RWPE1 (cell line): ENCODE measurements at places on chromosomes 12 and 14.
A peak's percentile ranks its signal among the peaks of the same experiment; 100 is the strongest.

- peak; percentile 3 for DNase-seq
Observed at GRCh38 chr12:89346741-89347324, 5.5 kb downstream of the DUSP6 start.

DNA sequence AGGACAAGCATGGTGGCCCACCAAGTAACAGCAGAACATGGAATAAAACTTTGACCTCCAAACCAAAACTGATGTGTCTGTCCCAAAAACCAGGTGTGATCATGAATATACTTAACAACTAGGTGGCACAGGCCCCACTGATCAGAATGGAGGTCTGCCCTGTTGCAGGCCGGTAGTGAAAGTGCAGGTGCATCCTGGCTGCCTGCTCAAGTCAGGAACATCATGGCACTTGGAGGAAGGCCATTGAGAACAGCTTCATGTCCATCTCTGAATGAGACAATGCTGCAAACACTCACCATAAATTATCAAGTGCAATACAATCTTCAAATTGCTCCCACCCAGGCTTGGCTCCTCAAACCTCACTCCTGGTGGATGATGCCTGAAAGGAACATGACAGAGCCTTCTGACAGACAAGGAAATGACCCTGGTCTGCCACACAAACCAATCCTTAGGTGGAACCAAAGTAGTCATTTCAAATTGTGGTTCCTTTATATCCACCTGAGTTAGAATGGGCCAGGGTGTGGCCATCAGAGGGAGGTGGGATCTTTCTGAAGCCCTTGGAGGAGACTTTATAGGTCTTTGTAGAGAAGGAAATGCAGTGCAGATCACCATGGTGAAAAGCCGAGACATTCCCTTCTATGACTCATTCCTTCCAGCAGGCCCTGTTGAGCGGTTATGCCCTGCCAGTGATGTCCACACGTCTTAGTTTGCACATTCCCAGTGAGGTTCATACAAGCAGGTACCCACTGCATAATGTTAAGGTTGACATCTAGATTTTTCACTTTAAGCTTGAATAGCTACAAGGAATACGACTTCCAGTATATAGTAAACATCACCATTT, 36.0 kb downstream of the EGLN3 start:
- DNase-seq = peak; percentile 60

GRCh38 chr14:94344389-94344788, 21.3 kb upstream of the SERPINA6 start:
- DNase-seq = no peak

GRCh38 chr14:73223049-73223448, 14.3 kb upstream of the PAPLN start:
- DNase-seq = no peak

GRCh38 chr12:32541754-32542374, 137.2 kb upstream of the DNM1L start:
- no peak for DNase-seq

DNA sequence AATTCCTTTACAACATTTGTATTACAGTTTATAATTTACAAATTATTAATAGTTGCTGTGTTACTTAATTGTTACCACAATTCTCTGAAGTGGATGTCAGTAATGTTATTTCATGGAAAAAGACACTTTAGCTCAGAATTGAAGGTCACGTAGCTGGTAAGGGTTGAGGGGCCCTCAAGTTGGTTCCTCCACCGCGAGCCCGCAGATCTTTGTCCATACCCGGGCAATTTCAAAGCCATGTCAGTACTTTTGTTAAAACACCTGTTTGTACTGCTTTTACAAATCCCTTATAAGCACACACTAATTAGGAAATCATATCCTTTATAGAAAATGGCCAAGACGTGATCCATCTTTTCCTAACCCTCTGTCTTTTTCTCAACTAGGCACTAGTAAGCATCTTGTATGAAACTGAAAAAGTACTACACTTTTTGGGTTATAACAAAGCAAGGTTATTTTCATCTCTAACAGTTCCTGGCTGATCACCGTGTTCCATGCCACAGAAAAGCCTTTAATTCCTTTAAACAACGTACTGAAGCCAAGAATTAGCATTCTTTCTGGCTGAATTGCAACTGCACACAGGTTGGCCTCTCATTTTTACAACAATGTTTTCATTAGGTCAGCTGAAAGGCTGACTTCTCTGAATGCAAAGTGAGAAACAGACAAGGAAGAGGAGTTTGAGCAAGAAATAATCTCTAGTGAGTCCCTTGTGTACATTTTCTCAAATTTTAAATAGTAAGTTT, 76.1 kb downstream of the CNTN1 start:
- DNase-seq = no peak

GRCh38 chr12:128268379-128268995, 1.5 kb downstream of the TMEM132C start:
- no peak for DNase-seq
